ENCODE measurements at places on chromosomes 3 and 15. TPM values are rescaled to one million over a fixed set of nuclear protein-coding genes. Genes with fewer than 3 reads are reported as not detected.

The TTBK2 gene
- total RNA-seq = 20.5 TPM

DNA sequence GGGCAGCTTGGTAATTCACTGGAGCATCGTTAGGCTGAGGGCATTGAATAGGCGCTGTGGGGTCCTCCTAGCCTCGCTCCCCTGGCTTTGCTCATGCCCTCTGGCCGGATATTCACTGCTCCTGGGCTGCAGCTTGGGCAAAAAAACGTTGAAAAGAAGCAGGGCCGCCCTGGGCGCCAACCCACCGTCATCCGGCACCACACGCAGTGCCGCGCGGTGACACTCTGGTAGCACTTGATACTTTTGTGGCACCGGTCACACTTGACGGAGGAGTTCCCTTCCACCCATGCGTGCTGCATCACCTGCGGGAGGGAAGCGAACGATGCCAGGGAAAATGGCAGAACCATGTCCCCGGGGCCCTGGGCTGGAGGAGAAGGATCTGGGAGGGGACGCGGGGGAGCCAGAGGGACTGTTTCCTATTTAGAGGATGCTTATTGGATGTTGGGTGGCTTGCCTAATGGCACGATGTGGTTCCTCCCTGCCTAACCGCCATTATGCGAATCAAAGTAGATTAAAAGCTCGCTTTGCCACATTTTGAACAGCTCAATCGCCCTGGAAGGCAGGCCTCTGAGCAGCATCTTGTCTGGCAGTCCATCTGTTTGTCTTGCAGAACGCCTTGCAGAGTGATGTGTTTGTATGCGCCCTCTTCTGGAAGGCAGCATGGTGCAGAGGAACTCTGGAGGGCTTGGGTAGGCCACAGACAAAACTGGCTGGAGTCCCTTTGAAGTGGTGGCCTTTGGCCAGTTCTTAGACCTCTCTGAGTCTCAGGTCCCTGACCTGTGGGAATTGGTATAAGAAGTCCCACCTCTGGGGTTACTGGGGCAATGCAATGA is 93.2 kb downstream of the DGKG start:
- DNase-seq = no peak

- DNase-seq = no peak
These were observed 101.0 kb downstream of the CHL1 start for GRCh38 chr3:297585-297984.

DNA sequence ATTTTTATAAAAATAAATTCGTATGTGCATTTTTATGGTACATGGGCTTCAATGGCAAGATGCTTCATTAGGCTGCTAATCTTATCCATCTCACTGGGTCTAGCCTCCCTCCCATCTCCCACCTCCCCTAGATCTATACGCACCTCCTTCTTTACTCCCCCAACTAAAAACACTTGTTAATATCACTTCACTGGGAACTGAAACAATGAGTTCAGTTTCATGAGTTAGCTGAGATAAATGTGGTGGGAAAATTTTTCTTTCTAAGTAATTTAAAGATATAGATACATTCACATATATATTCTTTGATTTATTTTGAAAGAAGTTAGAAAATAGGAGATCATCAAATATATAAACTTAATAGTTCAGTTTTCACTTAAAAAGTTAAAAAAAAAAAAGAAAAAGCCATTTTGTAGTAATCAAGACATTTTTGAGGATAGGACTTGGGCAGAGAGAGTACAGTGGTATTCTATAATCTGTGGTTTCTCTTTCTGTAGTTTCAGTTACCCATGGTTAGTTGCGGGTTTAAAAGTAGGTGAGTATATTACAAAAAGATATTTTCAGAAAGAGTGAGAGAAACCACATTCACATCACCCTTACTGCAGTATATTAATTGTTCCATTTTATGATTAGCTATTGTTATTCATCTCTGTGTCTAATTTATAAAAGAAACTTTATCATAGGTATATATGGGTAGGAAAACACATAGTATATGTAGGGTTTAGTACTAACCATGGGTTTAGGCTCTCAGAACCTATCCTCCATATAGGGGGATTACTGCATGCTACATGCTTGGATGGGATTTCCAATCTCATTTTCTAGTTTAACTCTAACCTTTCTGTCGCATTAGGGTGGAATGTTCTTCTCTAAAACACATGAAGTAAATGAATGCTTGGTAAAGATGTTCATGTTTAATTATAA is 316.0 kb upstream of the CBLB start:
- DNase-seq = no peak

DNA sequence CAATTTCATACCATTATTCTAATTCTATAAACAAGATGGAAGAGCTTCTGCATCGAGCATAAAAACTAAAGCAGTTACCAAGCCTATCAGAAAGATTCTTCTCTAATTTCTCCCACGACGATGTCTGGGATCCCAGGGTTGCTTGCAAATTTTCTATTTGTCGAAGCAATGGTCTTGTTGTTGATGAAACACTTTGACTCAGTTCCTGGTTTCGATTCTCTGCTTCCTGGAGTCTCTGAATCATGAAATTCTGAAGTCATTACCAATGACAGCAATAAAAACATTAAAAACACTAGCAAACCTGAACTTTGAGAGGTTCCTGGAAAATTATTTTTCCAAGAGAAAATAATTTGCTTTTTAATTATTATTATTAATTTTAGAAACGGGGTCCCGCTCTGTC is 18.7 kb downstream of the TMF1 start:
- no peak for DNase-seq

The PML gene
- 22.3 TPM for total RNA-seq

GRCh38 chr3:44468572-44469520 is 8.6 kb downstream of the ZNF445 start:
- no peak for DNase-seq

GRCh38 chr3:160886421-160886820 is 130.4 kb downstream of the PPM1L start:
- DNase-seq = no peak

- DNase-seq = no peak
These were observed 60.5 kb downstream of the LPP start for GRCh38 chr3:188214442-188214841.

DNA sequence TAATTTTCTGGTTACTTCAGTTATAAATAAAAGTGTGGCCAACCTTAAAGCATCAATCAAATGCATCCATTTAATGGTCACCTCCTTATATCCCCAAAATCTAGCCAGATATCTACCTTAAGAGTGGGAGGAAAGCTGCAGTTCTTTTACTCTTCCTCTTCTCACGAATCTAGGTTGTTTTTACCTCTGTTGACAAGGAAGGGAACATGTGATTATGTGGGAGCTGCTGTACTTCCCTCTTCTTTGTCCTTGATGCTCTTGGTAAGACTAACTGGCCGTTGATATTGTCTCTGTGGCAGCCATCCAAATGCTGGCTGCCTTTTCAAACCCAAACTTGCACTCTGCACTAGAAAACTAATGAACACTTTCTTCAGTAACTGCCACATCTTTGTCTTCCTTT is 275.3 kb upstream of the CADM2 start:
- DNase-seq = no peak

The DGKG gene
- 9.3 TPM for total RNA-seq

DNA sequence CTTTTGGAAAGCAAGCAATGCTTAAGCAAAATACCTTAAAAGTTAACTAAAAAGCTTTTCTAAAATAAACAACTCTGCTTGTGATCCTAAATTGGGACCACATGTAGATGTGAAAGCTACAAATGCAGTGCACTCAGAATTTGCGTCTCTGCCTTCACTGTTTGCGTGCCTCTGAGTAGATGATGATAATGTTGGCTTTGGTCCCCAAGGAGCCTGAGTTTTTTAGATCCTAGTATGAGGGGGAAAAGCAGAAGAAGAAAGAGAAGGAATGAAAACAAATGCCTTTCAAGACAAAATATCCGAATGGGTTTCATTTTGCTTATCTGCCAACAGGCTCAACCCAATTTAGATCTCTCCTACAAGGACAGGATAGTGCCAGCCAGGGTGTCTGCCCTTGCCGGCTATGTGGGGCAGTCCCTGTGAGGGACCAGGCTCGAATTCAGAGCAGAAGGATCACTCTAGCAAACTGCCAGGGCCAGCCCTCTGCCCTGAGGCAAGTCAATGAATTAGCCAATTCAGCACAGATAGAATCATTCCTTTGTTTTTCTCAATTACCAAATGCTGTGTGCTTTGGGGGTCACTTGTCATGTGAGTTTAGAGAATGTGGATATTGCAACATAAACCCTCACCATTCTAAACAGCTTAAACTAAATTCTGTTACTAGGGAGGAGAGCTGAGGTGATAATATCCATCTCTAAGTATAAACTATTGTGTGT is 28.5 kb downstream of the SCG5 start:
- no peak for DNase-seq

DNA sequence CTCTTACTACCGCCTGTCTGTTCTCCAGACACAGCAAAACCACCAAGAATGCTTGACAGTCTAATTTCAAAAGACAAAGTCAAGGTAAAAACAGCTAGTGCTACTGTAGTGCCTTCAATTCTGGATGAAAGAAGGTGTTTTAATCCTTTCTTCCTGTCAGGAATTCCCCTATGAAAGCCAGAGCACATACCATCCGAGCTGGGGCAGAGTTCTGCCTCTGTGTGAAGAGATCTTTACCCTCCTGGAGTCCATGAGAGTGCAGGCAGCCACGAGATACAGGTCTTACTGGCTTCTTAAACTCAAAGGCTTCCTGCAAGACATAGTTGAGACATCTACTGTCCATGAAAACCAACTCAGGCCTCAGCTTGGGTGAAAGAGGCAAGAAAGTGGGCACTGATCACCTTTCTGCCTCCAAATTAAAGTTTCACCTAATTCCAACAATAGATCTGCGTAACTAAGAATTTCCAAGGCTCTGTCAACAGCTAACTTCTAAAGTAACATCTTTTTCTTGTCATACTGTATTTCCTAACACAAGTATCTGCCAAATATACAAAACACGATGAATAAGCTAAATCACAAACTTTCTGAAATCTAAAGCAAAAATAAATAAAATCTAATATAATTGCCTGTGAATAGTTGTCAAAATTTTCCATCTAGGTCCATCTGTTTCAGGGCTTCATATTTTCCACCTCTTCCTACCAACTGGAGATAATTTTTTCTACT is 7.5 kb downstream of the CDC25A start:
- no peak for DNase-seq

The UBAP1L gene
- 3.9 TPM for total RNA-seq

GRCh38 chr3:122629763-122630162 is 50.9 kb upstream of the PARP14 start:
- DNase-seq = no peak
